ENCODE measurements at places on chromosomes 11 and 22.
A peak's percentile ranks its signal among the peaks of the same experiment; 100 is the strongest.

DNA sequence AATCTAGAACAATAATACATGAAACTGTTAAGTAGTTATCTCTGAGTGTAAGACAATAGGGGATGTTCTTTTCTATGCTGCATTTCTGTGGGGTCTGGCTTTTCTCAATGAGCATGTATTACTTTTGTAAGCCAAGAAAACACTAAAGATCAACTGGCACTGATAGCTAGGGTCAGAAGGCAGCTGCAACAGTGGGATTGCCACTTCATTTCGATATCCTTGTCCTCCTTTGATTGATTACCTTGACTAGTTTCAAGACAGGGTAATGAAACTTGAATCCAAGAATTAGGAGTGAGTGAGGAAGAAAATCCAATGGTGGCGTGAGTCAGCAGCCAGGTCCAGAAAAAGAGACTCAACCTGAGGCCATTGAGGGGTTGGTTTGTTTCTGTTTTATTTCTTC lies 46.5 kb downstream of the FEZ1 start:
- no peak for DNase-seq

- DNase-seq, result no peak
Observed at GRCh38 chr22:33577862-33578411, 342.3 kb downstream of the LARGE1 start.

DNA sequence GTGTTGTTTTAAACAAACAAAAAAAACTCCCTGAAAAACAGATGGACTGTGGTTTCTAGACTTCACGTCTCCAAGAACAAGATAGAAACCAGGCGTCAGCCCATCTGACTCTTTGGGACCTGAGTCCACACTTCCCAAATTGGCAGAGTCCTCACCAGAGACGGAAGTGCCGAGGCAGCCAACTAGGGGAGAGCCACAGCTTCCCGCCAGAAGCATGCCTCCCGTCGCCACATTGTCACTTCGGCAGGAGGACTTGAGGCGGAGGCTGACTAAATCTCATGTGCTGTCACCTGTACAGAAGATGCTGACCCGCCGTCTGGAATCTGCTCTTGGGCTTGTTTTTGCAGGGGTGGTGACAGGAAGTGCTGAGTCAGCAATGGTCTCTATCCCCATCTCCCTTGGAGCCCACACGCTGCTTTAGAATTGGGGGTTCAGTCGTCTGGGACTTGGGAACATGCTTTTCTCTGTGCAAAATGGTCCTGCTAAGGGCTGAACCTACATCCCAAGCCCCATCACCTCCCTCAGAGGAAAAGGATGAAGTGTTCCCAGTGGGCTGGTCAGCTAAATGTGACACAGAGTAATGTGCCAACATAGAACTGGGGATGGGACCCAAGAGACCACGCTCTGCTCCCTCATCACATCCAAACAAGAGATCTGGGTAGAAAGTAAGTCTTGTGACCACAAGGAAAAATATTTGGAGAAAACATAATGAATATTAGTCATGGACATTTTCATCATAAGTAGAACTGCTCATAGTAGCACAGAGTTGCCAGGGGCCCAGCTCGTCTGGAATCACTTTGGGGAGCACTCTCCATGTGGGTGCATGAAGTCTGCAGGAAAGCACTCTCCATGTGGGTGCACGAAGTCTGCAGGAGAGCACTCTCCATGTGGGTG lies 152.9 kb downstream of the SNX19 start:
- no peak for DNase-seq

DNA sequence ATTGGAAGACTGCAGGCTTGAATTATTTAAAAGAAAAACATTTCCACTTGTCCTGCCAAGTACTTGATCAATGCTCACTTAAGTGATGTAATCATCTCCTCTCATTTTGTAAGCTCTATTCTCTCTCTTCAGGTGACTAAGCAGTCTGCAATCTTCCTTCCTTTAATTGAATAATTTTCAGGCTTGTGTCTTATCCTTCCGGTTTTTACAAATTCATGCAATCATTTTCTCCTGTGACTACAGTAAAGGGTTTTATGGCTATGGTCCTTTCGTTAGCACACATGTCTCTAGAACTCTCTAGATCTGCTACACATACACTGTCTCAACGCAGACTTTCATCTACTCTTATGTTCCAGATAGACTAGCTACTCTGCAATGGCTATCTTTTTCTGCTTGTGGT lies 12.6 kb upstream of the UPB1 start:
- DNase-seq, result no peak

DNA sequence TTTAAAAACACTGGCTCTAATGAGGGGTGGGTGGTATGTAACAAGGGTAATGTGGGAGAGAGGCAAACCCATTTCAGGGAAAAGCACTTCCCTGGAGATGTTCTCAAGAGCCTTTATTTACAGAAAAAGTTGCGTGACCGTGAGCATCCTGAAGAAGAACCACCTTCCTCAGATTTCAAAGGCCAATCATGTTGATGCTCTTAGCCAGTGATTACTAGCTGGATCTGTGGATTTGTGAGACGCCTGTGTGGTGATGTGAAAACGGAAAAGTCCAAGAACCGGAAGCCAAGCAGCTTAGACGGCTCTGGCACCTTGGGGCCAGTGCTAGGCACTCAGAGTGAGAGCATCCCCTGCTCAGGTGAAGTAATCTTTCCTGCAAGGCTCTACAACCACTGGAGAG lies 12.6 kb upstream of the UBASH3B start:
- no peak for DNase-seq

- no peak for DNase-seq
Observed at GRCh38 chr22:21936151-21936775, 16.4 kb downstream of the PPM1F start.

- DNase-seq, result peak; percentile 6
Observed at GRCh38 chr22:39182478-39183030, 30.1 kb upstream of the CBX7 start.

GRCh38 chr11:134385774-134386565 lies 26.1 kb downstream of the B3GAT1 start:
- DNase-seq, result no peak

GRCh38 chr11:73189315-73189714 lies 28.8 kb upstream of the P2RY2 start:
- DNase-seq, result no peak

- DNase-seq, result no peak
Observed at GRCh38 chr22:38710351-38710750, 4.6 kb downstream of the GTPBP1 start.

GRCh38 chr11:60857378-60858232 lies 1.9 kb upstream of the PTGDR2 start:
- DNase-seq, result no peak

- peak; percentile 71 for DNase-seq
Observed at GRCh38 chr22:37818409-37819104, 4.6 kb upstream of the GALR3 start.

DNA sequence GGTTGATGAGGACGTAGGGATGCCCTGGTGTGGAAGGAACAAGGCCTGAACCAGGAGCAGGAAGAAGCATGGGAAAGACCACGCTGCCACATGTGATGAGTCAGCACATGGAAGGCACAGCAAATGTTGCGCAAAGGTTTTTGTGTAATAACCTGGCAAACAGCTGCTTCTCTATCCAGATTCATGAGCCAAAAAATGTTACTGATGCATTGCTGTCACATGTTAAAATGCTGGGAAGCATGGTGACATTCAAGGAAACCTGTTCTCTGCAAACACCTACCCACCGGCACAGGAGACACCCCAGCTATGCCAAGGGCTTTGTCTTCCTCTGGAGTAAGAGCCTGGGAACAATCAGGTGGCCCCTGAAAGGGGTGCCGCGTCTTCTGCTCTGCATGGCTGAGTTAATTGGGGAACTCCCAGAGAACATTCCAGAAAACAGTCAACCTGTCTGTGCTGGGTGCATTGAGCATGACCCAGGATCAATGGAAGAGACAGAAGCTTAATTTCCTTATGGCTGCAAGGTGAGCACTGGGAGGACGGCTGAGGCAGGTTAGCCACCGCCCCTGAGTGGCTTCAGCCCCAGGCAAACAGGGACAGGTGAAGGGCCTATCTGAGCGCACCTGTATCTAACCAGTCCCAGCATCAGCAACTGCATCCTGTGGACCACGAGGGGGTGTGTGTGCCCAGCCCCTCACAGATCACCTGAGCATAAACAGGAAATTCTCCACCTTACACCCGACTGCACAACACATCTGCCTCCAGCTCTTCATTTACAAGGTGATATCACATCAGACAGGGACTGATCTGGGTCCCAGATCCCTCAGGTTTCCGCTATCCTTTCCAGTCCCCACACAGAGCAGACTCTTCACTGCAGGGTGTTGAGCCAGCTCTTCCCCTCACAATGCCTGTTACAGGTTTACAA lies 108.4 kb downstream of the GGTLC2 start:
- DNase-seq, result no peak

GRCh38 chr11:30131535-30131934 lies 99.3 kb upstream of the FSHB start:
- DNase-seq, result no peak

- DNase-seq, result no peak
Observed at GRCh38 chr11:26846227-26846626, 124.4 kb upstream of the SLC5A12 start.

DNA sequence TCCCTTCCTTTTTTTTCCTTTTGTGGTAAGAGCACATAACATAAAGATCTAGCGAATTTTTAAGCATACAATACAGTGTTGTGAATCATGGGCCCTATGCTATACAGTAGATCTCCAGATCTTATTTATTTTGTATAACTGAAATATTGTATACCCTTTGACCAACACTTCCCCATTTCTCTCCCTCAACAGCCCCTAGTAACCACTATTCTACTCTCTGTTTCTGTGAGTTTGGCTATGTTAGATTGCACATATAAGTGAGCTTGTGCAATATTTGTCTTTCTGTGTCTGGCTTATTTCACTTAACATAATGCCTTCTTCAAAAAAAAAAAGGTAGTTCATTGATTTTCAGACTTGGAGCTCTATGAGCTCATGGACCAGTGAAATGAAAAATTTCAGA lies 180.5 kb downstream of the C11orf91 start:
- DNase-seq, result no peak

DNA sequence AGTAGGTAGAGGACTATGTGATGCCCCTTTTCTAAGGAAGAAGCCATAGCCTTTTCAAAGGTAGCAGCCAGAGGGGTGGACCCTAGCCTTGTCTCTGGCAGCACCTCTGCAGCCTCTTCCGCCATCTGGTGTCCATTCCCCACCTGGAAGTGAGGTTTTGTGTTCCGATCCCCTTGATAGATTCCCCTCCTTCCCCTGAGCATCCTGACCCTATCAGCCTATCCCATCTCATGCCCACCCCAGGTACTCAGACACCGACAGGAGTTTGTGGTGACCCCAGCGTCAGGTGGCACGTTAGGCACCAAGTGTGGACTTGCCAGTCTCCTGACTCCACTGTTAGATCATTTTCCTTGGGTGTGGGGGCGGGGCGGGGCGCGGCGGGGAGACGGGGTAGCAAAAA lies 398 bp upstream of the FAM89B start:
- no peak for DNase-seq
